ENCODE measurements at places on chromosomes 7 and 10.

GRCh38 chr7:3087243-3087755 lies 43.6 kb upstream of the CARD11 start:
- no peak for DNase-seq

DNA sequence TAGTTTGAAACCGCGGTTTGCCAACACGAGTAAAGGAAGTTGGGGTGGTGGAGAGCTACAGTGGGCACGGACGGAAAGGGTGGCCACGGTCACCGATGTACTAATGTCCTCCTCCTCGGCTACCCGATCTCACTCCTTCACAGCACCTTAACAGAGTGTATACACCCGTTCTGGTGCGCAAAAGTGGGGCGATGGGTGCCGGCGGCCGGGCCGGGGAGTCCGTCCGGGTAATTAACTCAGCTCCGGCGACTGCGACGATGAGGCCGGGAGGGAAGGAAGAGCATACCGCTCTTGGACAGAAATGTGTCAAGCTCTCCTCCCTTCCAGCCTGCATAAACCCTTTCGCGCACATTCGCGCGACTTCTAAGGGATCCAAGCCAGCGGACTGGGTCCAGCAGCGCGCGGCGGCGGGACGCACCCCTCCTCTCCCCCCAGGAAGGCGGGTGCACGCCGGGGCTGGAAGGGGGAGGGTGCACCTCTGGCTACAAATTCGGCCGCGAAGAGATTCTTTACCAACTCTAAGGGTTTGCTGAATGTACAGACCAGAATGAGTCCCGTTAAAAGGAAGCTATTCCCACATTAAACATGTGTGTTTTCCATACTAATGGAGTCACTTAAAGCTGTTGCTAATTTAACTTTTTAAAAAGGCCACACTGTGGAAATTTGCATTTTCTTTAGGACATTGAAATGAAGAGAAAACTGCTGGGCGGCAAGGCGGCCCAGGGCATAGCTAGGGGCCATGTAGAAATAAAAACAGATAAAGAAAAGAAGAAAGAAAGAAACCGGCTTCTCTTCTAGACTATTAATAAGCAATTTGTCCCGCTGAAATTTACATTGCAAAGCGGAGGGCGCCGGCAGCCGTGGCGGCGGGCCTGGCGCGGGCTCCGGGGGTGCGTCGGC lies 6.6 kb upstream of the EBF3 start:
- DNase-seq, result no peak

- no peak for DNase-seq
Observed at GRCh38 chr10:48299692-48300091, 6.8 kb upstream of the MAPK8 start.

DNA sequence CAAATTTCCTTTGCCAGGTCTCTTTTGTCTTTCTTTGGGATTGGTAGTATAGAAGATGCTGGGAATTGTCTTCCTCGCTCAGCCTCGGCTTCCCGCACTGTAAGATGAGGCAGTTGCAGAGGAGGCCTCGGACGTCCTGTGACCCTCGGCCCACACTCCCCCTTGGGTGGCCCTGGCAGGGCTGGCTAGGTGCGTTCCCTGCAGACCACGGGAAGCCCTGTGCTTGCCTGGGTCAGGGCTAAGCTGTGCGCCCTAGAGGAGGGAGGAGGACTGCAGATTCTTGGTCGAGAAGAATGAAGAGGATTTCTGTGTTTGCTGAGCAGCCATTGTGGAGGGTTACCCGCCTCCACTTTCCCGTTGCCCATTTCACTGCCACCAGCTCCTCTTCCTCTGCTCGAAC lies 42.8 kb downstream of the WIPI2 start:
- DNase-seq, result no peak

- no peak for DNase-seq
Observed at GRCh38 chr7:48279420-48279819, 108.2 kb downstream of the ABCA13 start.

GRCh38 chr7:139125657-139126056 lies 16.1 kb upstream of the ZC3HAV1 start:
- no peak for DNase-seq

- no peak for DNase-seq
Observed at GRCh38 chr10:60122190-60122589, 215.8 kb upstream of the CCDC6 start.

DNA sequence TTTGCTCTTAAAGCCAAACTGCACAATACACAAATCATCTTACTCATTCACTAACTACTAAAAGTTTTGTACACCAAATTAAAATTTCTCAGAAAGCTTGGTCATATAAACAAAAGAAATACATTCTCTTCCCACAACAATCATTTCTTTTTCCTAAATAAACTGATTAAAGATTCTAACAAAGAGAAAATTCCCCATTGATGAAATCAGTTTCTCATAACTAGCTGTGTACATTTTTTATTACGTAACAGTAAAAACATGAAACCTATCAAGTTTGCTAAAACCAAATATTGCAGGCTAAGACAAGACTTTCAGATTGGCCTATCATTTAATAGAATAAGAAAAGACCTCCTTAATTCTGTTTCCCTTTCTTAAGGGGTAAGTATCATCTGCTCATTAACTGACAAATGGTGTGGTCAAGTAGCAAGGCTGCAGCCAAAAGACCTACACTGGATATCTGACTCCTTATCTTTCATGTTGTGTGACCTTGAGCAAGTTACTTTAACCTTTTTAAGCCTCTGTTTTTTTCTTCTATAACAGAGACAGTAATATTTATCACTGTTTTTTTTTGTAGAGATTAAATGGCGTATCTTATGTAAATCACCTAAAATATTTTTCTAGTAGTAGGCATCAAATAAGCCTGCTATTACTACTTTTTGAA lies 22.4 kb downstream of the NAMPT start:
- no peak for DNase-seq

- no peak for DNase-seq
Observed at GRCh38 chr10:99872367-99873162, 90.1 kb downstream of the ABCC2 start.

DNA sequence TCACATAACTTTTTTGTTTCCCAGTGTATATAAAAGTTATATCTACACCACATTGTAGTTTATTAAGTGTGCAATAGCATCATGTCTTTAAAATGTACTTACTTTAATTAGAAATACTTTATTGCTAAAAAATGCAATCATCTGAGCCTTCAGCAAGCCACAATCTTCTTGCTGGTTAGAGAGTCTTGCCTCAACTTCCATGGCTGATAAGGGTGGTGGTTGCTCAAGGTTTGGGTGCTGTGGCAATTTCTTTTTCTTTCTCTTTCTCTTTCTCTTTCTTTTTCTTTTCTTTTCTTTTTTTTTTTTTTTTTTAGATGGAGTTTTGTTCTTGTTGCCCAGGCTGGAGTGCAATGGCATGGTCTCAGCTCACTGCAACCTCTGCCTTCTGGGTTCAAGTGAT lies 360.0 kb downstream of the MAGI2 start:
- no peak for DNase-seq

GRCh38 chr10:69769395-69769992 lies 32.2 kb upstream of the COL13A1 start:
- DNase-seq, result no peak

Data from stimulated activated CD4-positive, alpha-beta T cell treated with anti-CD3 and anti-CD28 coated beads, Interleukin-4, amount 100 ng/mL, for 1 hour (primary cell).